ENCODE measurements at places on chromosomes 12 and 14.

- DNase-seq, result peak; percentile 40
These were observed 29.7 kb downstream of the LGR5 start for GRCh38 chr12:71469258-71469750.

- peak; percentile 2 for DNase-seq
These were observed 119.9 kb upstream of the MGAT4C start for GRCh38 chr12:86376052-86376451.

- DNase-seq, result no peak
These were observed 1.5 kb downstream of the RAD51AP1 start for GRCh38 chr12:4540170-4540569.

DNA sequence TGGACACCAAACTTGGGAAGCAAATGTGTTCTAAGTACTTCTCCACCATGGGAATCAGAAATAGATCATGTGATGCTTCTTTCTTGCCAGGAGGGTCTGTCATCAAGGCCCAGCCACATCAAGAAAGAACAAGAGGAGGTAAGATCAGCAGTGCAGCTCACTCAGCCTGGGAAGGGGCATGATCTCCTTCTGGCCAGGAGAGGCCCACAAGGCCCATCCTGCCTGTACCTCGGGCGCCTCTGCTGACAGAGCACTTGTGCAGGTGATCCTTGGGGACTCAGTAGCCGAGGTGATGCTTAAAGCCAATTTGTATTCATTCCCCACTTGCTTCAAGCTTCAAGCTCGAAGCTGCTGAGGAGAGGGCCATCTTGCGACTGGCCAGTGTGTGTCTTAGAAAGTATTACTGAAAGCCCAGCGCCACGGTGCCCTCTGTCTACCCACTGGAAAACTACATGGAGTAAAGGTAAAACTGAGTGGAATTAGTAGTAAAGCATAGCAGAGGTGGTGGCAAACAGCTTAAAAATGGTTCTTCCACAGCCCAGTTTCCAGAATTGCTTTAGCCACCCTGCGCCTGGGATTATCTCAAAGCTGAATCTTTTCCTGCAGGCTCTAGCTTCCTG is 26.2 kb downstream of the RTRAF start:
- peak; percentile 65 for DNase-seq

DNA sequence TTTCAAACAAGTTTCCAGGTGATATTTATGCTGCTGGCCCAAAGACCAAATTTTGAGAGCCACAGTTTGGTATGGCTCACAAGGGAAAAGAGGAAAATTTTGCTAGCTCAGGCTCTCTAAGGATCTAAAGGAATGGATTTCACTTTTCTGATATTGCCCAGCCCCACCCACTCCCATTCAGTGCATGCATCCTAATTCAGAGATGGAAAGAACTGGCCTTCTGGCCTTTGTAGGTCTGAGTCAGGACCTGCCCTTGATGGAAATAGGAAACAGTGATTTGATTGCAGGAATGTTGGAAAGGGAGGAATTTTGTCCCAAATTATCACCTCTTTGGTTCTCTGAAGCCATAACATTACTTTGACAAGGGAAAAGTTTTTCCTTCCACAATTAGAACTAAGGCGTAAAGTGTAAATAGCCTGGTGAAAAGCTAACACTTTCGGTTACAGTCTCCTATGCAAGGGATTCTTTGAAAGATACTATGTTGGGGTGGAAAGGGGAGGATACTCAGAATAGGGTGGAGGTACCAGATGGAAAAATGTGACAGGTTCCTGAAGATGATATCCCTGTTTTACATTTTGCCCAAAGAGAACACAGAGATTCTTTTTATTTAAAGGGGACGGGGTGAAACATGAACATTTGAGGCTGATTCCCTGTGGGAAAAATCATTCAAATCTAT is 11.1 kb downstream of the ZNF641 start:
- no peak for DNase-seq

DNA sequence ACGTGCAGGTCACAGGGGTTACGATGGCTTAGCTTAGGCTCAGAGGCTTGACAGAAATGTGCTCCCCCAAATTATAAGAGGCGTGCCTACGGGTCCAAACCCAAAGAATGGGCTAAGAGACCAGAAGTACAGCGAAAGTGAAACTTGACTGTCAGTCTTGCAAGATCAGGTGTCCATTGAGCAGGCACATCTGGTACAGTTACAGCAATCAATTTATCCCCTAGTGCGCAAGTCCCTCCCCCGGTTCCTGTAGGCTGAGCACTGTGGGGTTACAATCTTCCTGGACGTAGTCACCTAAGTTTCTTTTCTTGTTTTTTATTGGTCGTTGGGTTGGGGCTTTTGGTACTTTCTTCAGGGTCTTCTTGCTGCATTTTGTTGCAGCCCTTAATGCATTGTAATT is 134.2 kb downstream of the UNC79 start:
- DNase-seq, result no peak

- peak; percentile 87 for DNase-seq
These were observed 26.4 kb downstream of the TESPA1 start for GRCh38 chr12:54958048-54958658.

DNA sequence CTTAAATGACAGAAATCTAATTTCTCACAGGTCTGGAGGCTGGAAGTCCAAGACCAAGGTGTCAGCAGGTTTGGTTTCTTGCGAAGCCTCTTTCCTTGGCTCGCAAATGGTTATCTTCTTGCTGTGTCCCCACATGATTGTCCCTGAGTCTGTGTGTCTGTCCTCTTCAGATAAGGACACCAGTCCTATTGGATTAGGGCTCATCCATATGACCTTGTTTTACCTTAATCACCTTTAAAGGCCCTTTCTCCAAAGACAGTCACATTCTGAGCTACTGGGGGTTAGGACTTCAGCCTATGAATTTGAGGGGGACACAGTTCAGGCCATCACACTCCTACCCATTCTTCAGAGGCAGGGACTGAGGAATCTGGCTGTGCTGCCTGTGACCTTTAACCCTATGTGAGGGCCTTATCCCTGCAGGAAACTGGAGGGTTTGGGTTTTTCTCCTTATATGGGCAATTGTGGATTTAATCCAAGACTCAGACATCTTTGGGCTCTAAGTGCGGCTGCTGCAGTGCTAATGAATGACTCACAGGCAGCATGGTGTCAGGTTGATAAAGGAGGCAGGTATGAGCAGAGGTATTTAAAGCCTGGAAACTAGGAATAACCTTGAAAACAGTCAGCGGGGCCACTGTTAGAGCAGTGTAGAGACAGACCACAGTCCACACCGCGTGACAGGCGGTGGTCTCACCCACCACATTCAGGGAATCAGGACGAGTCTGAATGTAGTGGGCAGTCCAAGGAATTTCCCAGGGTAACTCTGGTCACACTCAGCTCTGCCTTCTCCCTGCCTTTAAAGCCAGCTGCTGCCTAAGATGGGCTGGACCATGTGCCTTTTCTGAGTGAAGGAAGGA is 10.2 kb downstream of the TPCN1 start:
- DNase-seq, result peak; percentile 91

DNA sequence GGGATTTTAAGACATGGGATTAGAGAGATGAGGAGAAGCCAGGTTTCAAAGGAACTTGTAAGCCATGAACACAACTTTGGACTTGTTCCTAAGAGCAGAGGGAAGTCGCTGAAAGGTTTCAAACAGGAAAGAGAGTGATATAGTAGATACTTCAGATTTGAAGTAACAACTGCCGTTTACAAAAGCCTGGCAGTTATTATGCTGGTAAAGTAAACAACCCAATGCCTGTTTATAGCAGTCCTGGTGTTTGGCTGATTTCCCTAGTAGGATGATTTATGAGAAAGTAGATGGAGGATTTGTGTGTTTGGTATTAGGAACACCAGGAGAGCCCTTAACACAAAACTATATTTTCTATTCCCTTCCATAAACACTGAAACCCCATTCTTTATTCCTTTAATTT is 285.7 kb downstream of the RMST start:
- DNase-seq, result no peak

DNA sequence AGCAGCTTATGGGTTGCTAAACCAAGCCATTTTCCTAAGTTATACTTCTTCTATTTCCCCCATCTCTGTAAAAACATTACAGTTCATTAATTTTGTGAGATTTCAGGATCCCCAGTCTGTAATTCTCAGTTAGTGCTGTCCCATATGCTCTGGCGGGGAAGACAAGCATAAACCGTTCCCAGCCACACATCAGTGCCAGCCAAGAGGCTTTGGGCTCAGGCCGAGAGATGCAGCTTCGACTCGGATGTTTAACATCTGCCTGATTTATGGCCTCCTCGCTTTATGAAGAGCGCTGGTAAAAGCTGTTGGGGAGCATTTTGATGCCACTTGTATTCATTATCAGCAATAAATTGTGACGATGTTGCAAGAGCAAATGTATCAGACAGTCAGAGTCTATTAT is 349.1 kb upstream of the CCDC196 start:
- DNase-seq, result no peak

DNA sequence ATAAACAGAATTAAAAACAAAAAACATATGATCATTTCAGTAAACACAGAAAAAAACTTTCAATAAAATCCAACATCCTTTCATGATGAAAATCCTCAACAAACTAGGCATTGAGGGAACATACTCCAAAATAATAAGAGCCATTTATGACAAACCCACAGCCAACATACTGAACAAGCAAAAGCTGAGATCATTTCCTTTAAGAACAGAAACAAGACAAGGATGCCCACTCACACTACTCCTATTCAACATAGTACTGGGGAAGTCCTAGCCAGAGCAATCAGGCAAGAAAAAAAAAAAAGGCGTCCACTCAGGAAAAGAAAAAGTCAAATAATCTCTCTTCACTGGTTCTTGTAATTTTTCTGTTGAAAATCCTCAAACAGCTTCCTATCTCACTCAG is 30.1 kb downstream of the MRPL42 start:
- no peak for DNase-seq

DNA sequence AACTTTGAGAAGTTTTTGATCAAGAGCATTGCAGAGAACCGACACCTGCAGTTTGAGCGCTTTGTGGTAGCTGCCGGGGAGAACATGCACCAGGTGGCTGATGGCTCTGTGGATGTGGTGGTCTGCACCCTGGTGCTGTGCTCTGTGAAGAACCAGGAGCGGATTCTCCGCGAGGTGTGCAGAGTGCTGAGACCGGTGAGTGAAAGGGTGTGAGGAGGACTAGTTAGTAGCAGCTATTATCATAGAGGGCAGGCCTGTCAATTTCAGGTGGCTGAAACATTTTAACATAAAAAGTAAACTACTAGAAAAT is 27.0 kb upstream of the HIGD1C start:
- no peak for DNase-seq

GRCh38 chr12:26157001-26157400 is 32.2 kb upstream of the BHLHE41 start:
- DNase-seq, result no peak

DNA sequence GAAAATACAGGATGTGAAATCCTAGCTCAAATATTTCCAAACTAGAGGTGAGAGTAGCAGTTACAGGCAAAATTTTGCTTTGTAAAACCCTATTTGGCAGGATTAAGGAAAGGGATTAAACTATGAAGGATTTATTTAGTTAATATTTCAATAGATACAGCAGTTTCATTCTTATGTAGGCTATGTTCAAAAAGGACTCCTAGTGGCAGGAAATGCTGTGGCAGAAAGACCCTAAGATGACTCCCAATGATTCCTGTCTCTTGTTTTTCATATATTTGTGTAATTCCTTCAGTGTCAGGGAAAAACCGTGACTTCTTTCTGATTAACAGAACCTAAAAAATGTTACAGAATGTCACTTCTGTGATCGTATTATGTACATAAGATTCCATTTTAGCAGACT is 299.5 kb upstream of the RPL10L start:
- DNase-seq, result no peak

DNA sequence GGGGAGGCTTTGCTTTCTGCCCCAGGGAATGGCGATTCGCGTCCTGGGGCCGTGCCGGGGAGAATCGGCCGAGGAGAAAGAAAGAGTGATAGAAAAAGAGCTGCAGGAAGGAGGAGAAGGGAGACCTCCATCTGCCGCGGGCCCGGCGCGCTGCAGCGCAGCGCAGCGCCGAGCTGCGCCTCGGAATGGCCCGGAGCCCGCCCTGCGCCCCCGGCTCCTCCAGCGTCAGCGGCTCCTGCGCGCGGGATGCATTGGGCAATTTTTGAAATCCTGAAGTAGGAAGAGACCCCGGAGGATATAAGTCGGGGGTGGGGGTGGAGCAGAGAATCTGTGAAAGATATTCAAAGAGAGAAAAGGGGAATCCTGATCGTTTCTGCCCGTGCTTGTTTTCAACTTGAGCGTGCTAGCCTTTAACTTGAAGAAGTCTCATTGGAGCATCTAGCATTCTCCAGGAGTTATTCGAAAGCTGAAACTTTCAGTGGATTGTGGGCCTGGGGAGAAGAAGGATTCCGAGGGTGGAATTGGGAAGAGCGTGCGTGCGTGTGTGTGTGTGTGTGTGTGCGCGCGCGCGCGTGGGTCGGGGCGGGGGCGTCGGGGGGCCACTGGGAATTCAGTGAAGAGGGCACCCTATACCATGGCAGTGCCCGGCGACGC is 441 bp downstream of the PDE3A start:
- peak; percentile 64 for DNase-seq

GRCh38 chr12:92621833-92622232 is 81.0 kb upstream of the PLEKHG7 start:
- DNase-seq, result no peak

- peak; percentile 21 for DNase-seq
These were observed 21.4 kb downstream of the ZNF268 start for GRCh38 chr12:133202493-133203343.

DNA sequence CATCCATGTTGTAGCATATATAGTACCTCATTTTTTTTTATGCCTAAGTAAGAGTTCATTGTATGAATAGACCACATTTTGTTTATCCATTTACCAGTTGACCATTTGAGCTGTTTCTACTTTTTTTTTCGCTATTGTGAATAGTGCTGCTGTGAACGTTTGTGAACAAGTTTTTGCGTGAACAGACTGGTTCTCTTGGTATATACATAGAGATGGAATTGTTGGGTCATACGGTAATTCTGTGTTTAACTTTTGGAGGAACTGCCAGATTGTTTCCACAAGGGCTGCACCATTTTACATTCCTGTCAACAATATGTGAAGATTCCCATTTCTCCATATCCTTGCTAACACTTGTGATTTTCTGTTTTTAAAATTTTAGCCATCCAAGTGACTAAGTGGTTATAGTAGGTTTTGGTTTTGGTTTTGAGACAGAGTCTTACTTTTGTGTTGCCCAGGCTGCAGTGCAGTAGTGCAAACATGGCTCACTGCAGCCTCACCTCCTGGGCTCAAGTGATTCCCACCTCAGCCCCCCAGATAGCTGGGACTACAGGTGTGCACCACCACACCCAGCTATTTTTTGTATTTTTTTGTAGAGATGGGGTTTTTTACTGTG is 68.3 kb upstream of the AMN start:
- DNase-seq, result no peak

DNA sequence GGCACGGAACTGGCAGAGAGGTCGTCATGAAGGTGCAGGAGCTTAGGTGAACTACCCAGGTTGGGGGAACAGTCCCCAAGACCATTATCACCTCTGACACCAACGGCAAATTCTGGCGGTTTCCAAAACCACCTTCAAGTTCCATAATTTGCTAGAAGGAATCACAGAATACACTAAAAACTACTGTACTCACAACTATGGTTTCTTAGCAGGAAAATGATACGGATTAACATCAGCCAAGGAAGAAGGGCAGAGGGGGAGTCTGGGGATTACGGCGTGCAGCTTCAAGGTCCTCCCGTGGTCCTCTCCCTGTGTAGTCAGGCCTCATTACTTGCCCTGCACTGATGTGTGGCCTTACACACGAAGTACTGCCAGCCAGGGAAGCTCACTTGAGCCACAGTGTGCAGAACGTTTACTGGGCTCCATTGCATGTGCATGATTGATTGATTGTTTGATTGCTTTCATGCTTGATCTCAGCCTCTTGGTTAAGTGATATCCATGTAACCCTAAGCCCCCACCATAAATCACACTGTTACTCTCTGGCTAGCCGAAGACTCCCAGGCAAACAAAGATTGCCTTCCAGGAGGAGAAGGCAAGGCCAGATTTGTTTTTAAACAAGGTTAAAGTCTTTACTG is 837 bp upstream of the STX2 start:
- no peak for DNase-seq

Data from choroid plexus epithelial cell (primary cell).